NCI-H1417 (cell line): ENCODE measurements at places on chromosomes 13 and 19.

DNA sequence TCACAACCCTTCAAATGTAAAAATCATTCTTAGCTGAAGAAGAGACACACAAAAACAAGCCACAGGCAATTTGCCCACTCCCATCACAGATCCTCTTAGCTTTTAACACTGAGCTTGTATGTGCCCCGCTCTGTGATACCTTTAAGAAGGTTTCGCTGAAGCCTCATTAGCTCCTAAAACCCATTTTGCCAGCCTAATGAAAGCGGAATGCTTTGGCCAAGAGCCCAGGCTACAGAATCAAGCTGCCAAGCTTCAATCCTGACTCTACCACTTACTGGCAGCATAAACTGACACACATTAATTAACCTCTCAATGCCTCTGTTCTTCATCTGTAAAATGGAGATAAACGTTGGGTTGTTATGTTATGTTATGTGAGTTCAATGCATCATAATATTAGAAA lies 10.5 kb downstream of the ZNF112 start:
- DNase-seq, result no peak

DNA sequence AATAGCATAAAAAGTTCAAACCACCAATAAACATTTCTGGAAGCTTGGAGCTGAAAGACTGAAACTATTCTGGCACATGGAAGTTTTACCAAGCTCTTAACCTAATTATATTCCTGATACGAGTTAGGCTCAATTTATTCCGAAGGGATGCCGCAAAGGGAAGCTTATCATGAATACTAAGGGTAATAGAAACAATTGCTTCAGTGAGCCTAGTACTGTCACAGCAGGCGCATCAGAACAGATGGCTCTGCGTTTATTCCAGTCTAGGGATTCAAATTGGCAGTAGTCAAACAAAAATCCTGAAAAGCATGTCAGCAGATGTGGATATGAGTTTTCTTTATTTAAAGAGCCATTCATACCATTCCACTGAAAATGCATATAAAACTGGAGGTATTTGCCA lies 779.5 kb downstream of the GPC5 start:
- DNase-seq, result no peak

- no peak for DNase-seq
Observed at GRCh38 chr19:32238076-32238475, 107.3 kb upstream of the ZNF507 start.

GRCh38 chr19:2199215-2199614 lies 35.5 kb downstream of the DOT1L start:
- DNase-seq, result peak; percentile 6

DNA sequence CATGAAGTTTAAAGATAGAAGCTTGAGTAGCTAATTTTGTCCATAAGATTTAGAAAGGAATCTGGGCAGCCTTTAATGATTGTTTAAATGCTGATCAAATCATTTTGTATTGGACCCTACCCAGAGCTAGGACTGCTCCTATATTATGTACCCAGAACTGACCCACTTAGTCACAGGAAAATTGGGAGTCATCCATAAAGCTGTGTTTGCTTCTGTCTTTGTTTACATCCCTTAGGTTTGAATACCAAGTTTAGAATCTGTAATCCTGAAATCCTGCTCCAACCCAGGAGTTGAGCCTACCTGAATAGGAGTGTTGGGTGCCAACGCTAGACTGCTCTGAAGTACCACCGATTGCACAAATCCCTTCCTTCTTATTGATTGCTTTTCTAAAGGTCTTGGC lies 23.8 kb downstream of the LCP1 start:
- DNase-seq, result no peak

DNA sequence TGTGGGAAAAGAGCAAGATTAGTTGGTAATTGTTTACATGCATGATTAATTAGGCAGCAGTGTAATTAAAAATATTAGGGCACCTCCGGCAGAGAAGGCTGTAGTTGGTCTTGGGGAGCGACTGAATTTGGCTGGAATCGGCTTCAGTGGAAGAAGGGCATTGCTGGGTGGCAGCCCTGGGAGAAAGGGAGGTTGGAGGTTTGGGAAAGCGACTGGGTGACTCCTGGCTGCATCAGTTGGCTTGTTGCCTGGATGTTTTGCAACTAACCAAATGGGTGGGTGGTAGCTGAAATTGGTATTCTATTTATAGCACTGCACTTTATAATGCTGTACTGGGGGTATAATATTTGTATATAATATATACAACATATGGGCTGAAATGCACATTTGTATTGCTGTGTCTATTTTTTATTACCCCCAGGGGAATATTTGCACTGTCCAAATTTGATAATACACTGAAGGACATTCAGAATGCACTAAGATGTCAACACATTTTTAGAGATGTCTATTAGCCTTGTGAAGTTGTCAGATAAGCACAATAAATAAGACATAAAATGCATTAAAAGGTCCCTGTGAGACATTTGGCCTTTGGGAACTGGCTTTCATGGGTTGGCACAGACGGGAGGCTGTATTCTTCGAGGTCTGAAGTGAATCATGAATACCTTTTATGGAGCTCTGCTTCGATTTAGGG lies 1.7 kb downstream of the B3GLCT start:
- DNase-seq, result no peak

DNA sequence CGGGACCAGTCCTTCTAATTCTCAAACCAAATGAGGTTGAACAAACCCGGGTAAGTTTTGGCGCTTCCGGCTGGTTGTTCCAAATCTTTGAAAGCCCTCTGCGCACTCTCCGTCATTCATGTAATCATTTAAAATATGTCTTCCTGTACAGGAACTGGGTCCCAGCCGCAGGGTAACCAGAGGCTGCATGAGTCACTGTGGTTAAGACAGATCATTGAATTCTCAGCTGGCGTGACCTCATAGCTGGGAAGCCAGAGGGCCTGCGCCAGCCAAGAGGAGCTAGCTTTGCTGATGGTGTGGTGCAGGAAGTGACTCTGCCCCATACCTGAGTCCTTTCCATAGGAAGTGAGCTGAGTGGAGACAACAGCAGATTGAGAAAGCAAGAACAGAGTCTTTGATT lies 135.2 kb downstream of the TSHZ3 start:
- no peak for DNase-seq

- DNase-seq, result no peak
Observed at GRCh38 chr13:110240352-110240751, 66.6 kb downstream of the COL4A1 start.

DNA sequence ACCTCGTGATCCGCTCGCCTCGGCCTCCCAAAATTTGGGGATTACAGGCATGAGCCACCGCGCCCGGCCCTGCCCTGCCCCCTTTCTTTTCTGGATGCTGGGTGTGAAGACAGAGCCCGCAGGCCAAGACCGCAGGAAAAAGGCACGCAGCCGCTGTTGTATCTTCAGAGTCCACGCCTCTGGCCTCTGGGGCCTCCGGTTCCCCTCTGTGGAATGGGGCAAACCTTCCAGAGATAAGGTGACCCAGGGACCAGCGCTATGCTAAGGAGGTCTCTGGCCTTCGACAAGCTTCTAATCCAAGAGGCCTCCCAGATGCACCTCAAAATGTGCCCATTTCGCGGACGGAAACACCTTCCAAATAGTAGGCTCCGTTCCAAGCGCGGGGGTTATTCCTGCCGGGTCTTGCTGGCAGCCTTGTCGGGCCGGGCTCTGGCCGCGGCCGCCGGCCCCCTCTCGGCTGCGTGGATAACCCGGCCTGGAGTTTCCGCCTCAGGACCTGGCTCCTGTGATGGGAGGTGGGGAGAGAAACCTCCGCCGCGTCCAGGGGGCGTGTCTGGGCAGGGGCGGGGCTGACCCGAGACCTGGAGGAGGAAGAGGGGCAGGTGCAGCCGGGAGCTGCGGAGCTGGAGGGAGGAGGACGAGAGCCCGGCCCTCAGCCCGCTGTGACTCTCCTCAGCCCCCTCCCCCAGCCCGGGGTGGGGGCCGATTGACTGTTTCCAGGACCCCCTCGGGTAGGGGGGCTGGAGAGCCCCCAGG lies 13.1 kb downstream of the TJP3 start:
- DNase-seq, result peak; percentile 97

DNA sequence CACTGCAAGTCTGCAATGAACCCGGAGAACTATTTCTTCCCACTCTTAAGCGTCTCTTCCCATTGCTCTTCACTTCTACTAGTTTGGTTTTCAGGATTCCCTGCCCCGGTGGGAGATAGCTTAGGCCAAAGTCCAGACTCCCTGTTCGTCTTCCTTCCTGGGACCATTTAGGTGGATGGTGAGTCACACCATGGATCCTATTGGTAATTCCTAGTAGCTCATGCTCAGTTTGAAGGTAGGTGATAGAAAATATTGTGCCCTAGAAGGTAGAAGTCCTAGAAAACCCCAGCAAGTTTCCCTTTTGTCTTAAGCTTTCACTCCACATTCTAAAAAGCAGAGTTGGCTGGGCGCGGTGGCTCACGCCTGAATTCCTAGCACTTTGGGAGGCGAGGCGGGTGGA lies 13.8 kb downstream of the CHAF1A start:
- DNase-seq, result no peak

DNA sequence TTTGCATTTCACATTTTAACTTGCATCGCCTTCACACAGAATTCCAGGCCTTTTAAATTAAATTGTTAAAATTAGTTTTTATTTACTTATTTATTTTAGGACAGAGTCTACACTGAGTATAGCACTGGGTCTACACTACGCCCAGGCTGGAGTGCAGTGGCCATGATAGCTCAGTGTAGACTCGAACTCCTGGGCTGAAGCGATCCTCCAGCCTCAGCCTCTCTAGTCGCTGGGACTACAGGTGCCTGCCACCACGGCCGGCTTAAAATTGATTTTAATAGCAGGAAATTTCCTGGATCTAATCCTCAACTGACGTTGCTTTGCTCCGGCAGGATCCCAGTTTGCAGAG lies 301 bp upstream of the ZNF610 start:
- DNase-seq, result no peak

- DNase-seq, result peak; percentile 60
Observed at GRCh38 chr13:113105032-113105920, at the start of gene F7. Gene F7, plus strand, starts transcription at chr13:113105791. Its CDS starts 51 bp downstream, at chr13:113105842.

DNA sequence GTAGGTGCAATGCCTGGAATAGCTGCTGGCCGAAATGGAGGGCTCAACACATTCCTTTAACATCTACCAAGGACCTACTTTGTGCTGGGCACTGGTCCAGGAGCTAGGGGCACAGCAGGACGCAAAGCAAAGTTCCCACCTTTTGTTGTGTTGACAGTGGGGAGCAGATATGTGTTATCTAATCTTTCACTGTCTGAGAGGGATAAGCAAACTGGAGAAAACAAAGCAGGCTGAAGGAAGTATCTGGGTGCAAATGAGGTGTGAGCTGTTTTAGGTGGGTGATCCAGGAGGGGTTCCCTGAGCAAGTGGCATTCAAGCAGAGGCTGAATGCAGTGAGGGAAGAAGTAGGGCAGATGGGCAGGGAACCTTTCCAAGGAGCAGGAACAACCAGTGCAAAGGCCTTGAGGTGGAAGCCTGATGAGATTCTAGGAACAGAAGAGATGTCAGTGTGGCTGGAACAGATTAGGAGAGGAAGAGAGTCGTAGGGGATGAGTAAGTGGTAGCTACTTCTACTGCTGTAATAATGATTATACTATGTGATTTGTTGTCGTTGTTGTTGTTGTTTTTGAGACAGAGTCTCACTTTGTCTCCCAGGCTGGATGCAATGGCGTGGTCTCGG lies 2.2 kb upstream of the PLAUR start:
- no peak for DNase-seq

- no peak for DNase-seq
Observed at GRCh38 chr19:7018828-7019227, 2.4 kb downstream of the MBD3L2B start.

DNA sequence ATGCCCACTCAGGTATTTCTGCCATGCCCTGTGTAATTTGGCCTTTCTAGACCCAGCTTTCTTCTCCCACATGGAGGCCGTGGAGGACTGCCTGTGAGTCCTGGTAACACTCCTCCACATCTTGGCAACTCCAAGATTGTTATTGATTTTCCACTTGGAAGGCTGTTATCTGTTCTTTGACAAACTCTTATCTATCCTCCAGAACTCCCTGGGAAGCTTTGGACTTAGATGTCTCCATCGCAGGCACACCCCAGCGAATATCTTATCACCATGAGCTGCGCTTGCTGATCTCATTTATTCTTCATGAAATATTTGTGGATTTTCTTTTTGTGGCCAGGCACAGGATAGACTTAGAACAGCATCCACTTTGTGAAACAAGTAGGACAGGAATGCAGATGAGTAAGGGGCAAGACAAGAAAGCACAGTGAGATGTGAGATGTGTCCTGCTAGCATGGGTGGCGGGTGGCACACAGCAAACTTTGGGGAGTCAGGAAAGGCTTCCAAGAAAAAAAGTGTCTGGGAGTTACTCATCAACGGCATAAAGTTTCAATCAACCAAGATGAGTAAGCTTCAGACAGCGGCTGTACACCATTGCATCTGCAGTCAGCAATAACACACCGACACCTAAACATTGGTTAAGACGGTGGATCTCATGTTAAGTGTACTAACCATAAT lies 84.5 kb upstream of the IRS2 start:
- no peak for DNase-seq

- no peak for DNase-seq
Observed at GRCh38 chr19:50705422-50706019, 14.1 kb downstream of the SHANK1 start.
